ENCODE measurements at places on chromosomes 2 and 18. TPM values are rescaled to one million over a fixed set of nuclear protein-coding genes. Genes with fewer than 3 reads are reported as not detected.

DNA sequence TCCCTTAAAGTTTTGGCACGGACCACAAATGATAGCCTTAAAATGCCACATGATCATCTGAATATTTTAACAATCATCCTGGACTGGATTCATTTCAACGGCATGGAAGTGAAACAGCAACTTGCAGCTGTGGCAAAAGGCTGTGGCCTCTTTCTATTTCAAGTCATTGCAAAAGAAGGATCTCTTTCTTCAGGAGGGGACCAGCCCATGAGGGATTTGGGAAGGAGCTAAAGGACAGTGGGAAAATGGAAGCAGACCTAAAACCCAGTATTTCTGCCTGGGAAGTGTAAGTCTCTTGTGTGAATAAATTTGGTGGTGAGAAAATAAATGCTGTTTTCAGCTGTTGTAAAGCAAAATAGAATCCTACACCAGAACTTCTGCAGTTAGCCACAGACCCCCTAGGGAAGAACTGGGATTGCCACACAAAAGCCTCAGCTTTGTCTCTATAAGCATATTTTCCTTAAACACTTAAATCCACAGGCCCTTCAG, 107.3 kb upstream of the ZFP36L2 start:
- DNase-seq, result no peak

- DNase-seq, result no peak
These were observed 148.7 kb downstream of the CTIF start for GRCh38 chr18:48687346-48688042.

- DNase-seq, result no peak
These were observed 23.9 kb downstream of the RBMS1 start for GRCh38 chr2:160469621-160470204.

DNA sequence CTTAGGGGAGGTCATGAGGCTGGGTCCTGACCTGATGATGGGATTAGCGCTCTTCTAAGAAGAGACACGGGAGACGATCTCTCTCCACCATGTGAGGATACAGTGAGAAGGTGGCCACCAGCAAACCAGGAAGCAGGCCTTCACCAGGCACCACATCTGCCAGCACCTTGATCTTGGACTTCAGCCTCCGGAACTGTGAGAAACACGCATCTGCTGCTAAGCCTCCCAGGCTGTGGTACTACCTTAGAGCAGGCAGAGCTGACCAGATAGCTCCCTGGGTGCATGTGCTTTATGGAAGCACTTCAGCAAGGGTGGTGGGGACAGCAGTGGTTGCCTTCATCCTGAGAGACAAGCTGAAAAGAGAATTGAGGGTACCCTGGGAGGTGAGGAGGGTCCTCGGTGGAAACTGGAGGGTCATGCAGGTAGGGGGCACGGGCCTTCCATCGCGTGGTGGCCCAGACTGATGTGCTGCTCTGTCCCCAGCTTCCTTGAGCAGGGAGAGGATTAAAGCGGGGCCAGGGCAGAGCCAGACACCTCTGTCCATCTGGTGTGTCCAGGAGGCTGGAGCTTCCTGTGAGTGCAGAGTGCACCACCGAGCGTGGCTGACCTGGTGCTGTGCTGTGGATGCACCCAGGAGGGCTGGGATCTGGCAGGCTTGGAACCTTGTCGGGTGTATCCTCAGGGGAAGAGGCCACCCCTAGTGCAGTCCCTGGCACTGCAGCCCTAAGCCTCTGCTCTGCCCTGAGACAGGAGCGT, 42.9 kb upstream of the HS6ST1 start:
- DNase-seq, result no peak

Gene SLC11A1
- 0.37 TPM for polyA plus RNA-seq

Gene CACNB4
- polyA plus RNA-seq, result 3.9 TPM

All from forelimb muscle (tissue), 1 donor.